Stimulated activated CD4-positive, alpha-beta T cell treated with anti-CD3 and anti-CD28 coated beads, Interleukin-4, amount 100 ng/mL, for 24 hours (primary cell): ENCODE measurements at places on chromosomes 12 and 14.

DNA sequence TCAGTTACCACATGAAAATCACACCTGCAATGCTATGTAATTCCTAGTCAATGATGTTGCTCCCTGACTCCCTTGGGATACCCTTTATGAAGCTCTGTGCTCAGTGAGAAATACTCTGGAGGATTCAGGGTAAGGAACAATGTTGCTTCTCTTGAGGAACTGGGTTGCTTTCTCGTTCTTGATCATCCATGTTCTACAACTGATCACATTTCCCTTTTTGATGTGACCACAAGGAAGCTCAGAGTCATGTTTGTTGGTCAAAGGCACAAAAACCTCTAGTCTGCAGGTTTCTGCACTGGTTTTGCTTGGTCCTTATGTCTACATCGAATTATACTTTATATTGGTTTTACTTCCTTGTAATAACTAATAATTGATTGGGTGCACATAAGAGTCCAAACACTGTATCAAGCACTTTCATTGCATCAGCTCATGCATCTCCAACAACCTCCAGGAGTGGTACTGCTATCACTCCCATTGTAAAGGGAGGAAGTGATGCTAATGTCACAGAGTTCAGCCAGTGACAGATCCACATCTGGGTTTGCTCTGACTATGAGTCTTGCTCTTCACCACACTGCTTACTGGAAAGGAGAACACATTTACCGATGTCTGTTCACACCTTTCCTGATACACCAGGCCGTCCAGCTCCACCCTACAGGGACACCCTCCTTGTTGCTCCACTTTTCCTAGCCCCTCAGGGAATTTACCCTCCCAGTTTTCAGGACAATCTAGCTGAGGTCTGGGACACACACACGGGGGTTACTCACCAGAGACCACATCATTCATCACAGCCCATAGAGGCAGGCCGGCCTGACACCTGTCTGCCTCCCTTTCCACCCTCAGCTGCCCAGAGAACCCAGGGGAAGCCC is 41.0 kb downstream of the CMKLR1 start:
- DNase-seq = no peak

- DNase-seq = no peak
Observed at GRCh38 chr14:102033241-102033640, 53.6 kb downstream of the HSP90AA1 start.

GRCh38 chr14:89417465-89418225 is 612 bp upstream of the FOXN3 start:
- DNase-seq = peak; percentile 65

DNA sequence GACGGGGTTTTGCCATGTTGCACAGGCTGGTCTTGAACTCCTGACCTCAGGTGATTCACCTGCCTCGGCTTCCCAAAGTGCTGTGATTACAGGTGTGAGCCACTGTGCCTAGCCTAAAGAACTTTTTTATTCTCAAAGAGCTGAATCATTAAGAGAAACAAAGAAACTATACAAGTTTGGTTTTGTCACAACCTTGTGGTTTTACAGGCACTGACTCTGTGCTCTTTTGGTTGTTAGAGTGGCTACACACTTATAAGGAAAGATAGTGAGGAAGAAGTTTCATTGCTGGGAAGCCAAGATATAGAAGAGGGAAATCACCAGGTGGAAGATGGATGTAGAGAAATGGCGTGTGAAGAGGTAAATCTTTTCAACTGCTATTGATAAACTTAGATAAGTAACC is 10.1 kb upstream of the DNAH10 start:
- DNase-seq = no peak

DNA sequence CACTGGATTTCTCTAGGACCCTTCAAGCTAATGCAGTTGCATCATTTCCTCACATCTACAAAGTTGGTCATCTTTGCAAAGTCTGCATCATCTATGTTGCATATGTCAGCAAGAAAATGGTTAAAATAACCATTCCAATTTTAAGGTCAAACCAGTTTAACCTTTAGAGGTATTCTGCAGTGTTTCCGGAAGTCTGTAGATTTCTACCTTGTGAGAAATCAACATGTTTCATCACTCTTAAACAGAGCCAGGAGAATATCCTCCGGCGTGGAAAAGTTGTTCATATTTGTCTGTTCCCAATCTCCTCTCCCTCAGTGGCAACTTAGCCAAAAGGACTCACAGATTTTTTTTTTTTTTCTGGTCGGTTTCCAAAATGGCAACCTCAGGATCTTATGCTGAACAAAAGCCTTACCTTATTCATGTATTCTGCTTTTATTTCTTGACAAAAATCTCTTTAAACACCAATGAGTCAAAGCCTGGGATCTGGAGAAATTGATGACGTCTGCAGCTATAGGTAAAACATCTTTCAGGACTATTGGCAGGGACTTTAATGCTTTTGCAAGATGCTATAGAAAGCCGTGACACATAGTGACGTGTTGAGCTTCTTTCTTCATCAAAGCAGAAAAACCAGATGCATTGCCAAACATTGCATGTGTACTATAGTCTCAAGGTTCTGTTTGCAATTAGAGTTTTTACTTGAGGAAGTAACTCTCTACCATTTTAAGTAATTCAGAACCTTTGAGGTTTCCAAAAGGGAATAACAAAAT is 16.0 kb upstream of the CDK17 start:
- no peak for DNase-seq

DNA sequence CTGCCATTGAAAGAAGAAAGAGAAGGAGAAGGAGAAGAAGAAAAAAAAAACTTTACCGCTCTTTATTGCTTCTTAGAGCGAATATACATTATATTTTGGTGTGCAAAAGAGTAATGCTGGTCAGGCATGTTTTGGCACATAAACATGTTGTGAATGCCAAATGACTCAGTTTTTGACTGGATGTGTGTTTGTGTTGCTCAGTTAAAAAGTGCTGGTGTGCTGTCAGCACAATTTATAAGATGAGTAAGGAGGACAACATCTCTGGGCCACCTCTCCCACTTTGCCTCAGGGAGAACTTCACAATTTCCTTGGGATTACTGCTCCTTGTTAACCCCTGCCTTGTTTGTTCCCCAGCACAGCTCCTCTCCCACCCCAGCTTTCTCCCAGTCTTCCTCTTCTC is 584.8 kb downstream of the ETNK1 start:
- no peak for DNase-seq

- DNase-seq = no peak
Observed at GRCh38 chr12:111248236-111249017, 120.5 kb downstream of the PHETA1 start.

DNA sequence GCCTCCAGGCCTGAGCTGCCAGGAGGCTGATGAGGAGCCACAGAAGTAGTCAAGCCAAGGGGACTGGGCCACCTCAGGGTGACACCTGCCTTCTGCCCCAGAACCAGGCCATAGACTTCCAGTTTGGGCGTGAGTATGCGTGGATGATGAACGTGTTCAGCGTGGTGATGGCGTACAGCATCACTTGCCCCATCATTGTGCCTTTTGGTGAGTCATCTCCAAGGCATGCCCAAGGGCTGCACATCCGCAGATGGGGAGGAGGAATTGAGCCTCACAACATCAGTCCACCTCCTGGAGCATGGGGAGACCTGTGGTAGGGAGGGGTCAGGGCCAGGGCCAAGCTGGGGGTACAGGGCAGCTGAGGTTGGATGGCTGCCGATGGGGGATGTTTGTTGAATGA is 22.3 kb downstream of the NGB start:
- DNase-seq = no peak

GRCh38 chr14:75095690-75096089 is 26.2 kb downstream of the ZC2HC1C start:
- no peak for DNase-seq

GRCh38 chr14:30252783-30253674 is 305.9 kb upstream of the G2E3 start:
- DNase-seq = no peak
